ENCODE measurements at places on chromosomes 6 and 20.

DNA sequence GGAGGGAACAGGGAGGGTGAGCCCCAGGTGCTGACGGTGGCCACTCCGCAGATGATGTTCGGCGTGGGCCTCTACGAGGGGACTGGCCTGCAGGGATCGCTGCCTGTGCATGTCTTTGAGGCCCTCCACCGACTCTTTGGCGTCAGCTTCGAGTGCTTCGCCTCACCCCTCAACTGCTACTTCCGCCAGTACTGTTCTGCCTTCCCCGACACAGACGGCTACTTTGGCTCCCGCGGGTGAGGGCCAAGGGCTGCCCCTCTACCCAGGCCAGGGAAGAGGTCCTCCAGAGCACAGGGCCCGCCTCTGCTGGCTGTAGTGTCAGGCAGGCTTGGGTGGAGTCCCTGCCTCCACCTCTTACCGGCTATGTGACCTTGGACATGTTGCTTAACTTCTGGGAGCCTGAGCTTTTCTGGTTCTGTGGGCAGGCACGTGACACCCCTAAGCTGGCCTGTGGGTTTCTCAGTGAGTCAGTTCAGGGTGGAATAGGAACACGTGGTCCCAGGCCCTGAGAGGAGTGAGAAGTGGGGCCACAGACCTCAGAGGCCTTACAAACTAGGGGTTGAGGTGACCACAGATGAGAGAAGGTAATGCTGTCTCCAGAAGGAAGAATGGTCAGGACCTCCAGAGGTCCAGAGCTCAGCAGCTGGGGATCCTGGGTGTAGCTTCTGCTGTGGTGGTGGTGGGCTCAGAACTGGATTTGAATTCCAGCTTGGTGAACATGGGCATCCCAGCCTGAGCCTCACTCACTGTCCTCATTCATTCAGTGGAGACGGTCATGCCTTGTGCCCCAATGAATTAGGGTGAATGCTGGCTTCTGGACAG is 11.9 kb downstream of the PCIF1 start:
- DNase-seq, result peak; percentile 44

DNA sequence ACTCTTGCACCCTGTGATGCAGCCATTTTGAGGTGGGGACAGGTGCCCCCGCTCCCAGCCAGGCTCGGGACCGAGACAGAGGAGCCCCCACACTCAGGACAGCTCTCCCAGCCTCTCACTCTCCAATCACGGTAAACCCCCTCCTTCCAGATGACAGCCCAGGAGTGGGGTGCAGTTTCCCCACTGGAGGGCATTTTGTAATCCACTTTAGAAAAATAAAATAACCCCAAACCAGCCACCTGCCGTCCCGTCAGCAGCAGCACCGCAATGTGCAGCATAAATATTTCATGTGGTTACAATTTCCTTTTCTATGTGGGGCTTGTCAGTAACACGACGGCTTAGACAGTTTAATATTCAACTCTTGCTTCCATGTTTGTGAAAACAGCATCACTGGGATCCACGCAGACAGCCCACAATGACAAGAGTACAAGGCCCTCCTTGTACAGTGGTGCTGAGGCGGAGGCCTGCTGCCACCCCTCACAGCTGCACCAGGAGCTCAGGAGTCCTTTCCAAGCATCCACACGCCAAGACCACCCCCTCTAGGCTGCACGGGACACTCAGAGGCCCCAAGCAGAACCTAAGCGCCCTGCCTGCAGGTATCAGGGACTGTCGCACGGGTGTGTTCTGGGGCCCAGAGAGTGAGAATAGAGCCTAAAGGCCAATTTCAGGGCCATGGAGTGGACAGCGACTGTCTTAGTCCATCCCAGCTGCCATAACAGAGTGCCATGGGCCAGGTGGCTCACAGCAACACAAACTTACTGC is 116.7 kb downstream of the JPH2 start:
- DNase-seq, result no peak

DNA sequence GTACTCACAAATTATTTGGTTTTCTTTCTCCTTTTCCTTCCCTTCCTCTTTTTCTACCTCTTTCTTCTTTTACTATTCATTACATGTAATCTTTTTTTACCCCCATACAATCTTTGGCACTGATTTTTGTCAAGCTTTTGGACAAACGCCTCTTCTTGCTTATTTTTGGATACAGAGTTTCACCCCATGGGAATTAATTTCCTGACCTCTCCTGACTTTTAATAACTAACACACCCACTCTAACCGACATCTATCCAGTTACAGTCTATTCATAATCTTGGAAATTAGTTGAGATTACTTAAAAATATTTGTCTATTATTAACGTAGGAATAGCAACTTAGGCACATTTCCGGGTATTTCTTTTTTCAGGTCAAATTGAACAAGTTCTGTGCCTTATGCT is 101.2 kb downstream of the HDGFL1 start:
- DNase-seq, result no peak

DNA sequence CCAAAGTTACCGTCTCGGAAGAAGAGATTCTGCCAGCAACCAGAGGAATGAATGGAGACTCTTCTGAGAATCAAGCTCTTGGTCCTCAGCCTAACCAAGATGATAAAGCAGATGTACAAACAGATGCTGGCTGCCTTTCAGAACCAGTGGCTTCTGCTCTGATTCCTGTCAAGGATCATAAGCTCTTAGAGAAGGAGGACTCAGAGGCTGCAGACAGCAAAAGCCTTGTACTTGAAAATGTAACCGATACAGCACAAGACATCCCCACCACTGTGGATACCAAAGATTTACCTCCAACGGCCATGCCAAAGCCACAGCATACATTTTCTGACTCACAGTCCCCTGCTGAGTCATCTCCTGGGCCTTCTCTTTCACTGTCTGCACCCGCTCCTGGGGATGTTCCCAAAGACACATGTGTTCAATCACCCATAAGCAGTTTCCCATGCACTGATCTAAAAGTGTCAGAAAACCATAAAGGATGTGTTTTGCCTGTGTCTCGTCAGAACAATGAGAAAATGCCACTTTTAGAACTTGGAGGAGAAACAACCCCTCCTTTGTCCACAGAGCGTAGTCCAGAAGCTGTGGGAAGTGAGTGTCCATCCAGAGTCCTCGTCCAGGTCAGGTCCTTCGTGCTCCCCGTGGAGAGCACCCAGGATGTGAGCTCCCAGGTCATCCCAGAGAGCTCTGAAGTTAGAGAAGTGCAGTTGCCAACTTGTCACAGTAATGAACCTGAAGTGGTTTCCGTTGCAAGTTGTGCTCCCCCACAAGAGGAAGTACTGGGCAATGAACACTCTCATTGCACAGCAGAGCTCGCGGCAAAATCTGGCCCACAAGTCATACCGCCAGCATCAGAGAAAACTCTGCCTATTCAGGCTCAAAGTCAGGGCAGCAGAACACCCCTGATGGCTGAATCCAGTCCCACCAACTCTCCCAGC is 109.6 kb downstream of the RTN4IP1 start:
- peak; percentile 75 for DNase-seq

GRCh38 chr6:142824426-142824825 is 120.5 kb downstream of the HIVEP2 start:
- DNase-seq, result no peak

GRCh38 chr20:58682656-58683531 is 9.7 kb upstream of the NPEPL1 start:
- no peak for DNase-seq

- DNase-seq, result no peak
Measured at GRCh38 chr20:37850724-37851355, 52.1 kb upstream of the VSTM2L start.

DNA sequence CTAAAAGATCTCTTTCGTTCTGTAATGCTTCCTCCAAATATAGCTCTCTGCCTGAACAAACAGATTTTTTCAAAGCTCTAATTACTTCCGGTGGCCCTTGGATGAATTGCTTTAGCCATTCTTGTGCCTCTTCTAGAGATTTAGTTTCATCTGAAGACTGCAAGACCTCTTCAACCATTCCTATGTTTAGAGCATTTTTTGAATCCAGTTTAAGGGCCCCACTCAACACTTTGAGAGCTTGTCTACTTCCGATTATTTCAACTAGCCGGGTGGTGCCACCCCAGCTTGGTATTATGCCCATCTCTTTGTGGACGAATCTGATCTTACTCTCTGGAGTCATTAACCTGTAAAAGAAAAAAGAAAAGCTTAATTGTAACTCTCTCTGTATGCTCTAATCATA is 23.3 kb downstream of the RNF146 start:
- DNase-seq, result no peak

DNA sequence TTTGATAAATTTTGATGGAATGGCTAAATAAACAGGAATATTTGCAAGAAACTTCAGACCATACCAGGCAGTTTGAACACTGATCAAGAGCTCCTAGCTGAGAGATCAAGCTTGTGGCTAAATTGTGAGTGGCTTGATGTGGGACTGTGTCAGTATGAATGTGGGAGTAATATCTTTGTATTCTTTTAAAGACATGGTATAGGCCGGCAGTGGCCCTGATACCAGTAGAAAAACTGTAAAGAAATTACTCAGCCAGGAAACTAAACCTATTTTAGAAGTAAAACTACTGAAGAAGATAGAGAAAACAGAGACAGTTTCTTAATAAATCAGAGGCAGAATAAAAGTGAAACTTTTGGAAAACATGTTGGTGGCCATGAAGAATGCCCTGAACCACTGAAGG is 608.4 kb upstream of the SYNCRIP start:
- DNase-seq, result no peak
